ENCODE measurements at places on chromosomes 16 and 17.

GRCh38 chr17:81015136-81015535 lies 19.8 kb upstream of the BAIAP2 start:
- DNase-seq = no peak

DNA sequence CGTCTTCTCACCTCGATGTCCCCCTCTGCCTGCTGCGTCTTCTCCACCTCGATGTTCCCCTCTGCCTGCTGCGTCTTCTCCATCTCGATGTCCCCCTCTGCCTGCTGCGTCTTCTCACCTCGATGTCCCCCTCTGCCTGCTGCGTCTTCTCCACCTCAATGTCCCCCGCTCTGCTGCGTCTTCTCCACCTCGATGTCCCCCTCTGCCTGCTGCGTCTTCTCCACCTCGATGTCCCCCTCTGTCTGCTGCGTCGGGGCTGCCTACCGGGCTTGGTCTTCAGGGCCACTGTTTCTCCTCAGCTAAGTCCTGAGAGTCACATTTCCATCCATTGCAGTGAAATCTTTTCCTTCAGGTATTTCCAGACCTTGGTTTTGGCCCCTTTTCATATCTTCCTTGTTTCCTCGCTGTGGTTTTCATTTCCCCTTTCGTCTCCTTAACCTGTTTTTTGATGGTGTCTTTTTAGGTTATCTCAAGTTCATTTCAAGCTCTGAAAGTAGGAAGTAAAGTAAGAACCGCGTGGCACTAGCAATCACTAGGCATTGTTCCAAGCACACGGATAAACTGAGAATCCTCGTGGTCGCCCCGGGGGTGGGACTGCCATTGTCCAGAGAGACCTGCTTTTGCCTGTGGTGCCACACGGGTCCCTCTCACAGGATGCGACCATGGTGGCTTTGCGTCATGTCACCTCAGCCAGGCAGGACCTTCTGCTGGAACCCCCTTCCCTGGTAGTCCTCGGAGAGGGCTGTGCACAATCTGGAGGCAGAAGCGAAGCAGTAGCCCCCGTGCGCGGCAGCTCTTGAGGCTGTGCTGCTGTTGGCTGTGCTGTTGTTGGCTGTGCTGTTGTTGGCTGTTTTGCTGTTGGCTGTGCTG lies 9.5 kb upstream of the ZNF750 start:
- no peak for DNase-seq

DNA sequence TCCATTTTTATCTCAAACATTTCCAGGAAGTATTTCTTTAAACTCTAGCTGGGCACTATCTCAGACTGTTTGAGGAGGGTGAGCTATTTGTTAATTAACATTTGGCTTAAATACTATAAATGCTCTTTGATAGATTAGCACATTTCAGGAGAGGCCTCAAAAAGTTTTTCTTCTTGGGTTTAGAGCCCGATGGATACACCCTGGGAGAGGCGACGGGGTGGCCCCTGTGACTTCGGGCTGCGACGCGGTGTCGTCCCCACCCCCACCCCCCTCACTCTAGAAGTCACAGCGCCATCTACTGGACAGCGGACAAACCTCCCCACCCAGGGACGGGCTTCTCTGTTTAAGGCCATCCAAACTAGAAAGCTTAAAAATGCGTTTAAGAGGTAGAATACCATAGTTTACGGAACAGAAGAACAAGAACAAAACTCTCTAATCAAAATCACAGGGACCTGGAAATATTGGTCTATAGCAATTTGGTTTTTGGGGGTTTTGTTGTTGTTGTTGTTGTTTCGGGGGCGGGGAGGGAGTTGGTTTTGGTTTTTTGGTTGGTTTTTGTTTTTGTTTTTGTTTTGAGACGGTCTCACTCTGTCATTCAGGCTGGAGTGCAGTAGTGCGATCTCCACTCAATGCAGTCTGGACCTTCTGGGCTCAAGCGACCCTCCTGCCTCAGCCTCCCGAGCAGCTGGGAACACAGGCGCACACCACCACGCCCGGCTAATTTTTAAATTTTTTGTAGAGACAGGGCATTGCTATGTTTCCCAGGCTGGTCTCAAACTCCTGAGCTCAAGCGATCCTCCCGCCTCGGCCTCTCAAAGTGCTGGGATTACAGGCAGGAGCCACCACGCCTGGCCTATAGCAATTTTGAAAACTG lies 254.4 kb downstream of the C16orf95 start:
- peak; percentile 76 for DNase-seq

- no peak for DNase-seq
Observed at GRCh38 chr16:57617604-57618111, 10.8 kb upstream of the ADGRG1 start.

DNA sequence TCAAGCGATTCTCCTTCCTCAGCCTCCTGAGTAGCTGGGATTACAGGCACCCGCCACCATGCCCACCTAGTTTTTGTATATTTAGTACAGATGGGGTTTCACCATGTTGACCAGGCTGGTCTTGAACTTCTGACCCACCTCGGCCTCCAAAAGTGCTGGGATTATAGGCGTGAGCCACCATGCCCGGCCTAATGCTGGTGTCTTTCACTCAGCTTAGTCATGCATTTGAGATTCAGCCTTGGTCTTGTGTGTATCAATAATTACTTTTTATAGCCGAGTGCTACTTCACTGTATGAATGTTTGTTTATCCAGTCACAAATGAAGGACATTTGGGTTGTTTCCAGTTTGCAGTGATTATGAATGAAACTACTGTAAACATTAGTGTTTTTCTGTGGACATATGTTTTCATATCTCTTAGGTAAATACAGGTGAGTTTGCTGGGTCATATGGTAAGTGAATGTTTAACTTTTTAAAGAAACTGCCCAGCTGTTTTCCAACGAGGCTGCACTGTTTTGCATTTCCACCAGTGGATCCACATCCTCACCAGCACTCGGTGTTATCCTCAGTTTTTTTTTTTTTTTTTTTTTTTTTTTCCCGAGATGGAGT lies 11.0 kb upstream of the PLCG2 start:
- no peak for DNase-seq

GRCh38 chr17:41812381-41813151 lies at the start of gene FKBP10:
Gene FKBP10 (plus strand): TSS chr17:41813004. CDS start chr17:41813035, 31 bp downstream.
- DNase-seq = peak; percentile 41

GRCh38 chr16:77308163-77308561 lies 109.0 kb downstream of the SYCE1L start:
- DNase-seq = peak; percentile 6

DNA sequence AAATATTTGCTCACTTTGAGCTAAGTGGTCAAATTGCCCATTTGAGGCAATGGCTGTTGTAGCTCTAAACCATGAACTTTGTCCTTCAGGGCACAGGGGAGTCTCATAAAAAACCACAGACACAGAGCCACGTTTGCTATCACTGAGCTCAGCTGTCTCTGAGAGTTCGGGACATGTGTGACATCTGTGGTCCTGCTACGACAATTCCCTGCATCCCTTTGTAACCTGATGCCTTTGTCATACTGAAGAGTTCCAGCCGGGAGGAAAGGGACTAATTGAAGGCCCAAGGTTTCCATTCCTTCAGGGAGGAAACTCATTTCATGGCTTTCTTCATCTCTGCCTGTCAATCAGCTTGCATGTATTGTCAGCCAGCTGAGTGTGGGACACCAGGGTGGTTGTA lies 599.4 kb upstream of the CDH5 start:
- DNase-seq = no peak

DNA sequence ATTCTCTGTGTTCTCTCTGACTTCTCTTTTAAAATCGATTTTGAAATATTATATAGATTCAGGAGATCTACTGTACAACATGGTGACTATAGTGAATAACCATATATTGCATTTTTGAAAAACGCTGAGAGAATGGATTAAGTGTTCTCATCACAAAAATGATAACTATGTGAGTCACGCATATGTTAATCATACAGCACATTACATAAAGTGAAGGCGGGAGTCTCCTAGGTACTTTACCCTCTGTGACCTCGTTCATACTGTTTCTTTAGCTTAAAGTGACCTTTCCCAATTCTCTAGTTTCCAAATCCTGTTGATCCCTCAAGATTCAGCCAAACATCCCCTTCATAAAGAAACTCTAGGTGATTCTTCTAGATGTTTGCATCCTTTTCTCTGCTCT lies 3.1 kb upstream of the KRTAP3-2 start:
- DNase-seq = no peak

Data from stimulated activated CD4-positive, alpha-beta T cell treated with anti-CD3 and anti-CD28 coated beads, Interleukin-15, amount 100 ng/mL, for 24 hours (primary cell).